Heart left ventricle (tissue), 16 donors: ENCODE measurements at places on chromosomes 5 and 9. TPM values are rescaled to one million over a fixed set of nuclear protein-coding genes. Genes with fewer than 3 reads are reported as not detected.

TTC16 gene
- total RNA-seq, result 0.27 TPM

DNA sequence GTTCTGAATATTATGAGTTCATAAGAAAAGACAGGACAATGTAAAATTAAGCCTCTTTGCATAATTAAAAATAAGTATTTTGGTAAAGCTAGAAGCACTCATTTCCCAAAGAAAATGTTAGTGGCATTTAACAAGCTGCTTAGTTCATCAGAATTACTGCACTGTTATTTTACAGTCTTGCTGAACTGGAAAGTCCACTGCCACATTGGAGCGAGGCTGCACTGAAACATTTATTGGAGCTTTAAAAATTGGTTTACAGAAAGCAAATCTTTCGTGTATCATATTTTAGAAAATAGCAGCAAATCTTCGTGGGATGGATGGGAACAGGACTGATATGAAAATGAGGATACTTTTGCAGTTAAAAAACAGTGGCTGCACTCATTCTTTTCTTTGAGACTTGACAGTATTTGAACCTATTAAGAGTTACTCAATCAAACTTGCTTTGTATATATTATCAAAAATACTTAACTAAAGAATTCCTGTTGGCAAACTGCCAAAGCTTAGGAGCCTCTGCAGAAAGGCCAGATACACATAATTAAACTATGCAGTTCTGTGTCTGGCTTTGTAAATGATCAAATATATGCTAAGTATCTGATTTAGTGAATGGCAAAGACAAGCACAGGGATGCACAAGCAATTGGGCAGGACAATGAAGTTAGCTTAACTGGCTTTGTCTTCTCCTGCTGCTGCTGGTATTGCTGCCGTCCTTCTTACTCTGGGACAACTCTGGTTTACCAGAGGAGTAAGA, 16.5 kb upstream of the FBXL7 start:
- no peaks in the 10 kb centered on the region for H3K4me1 ChIP-seq
- no peaks in the 10 kb centered on the region for H3K27me3 ChIP-seq
- DNase-seq, result no peak

PCDHGA9 gene
- 9.6 TPM for total RNA-seq

DNA sequence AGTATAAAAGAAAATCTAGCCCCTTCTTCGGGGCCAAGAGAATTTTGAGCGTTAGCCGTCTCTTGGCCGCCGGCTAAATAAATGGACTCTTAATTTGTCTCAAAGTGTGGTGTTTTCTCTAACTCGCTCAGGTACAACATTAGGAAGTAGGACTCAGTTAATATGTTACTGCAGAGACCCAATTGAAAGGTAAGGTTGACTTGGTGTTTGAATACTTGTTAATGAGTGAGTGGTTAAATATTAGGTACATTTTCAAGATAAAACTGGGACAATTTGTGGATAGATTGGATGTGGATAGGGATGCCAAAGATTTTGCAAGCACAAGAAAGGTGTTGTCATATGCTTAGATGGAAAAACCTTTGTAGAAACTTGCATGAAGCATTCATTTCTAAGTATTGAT, 1177.3 kb upstream of the CDH18 start:
- no peak overlapping the region for H3K4me3 ChIP-seq
- DNase-seq, result no peak
- no peak overlapping the region for H3K27ac ChIP-seq
- no peaks in the 10 kb centered on the region for H3K27me3 ChIP-seq
- no peaks in the 10 kb centered on the region for H3K36me3 ChIP-seq
- no peaks in the 10 kb centered on the region for H3K4me1 ChIP-seq

DNA sequence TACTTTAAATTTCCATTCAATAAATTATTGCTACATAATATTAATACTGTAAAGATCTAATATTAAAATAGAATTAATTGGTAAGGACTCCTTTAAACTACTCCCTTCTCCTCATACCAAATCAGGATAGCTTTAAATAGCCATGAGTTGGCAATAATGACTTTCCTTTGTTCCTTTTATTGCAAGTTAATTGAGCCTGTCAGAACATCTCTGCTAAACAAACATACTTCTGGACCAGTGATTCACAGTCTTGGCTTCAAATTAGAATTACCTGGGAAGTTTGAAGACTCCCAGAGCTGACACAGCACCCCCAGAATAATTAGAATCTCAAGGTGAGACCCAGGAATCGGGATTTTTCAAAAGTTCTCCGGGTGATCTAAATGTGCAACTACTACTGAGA, 18.7 kb downstream of the C5orf58 start:
- H3K4me1 ChIP-seq, result no peaks in the 10 kb centered on the region
- H3K4me3 ChIP-seq, result no peak overlapping the region
- no peaks in the 10 kb centered on the region for H3K36me3 ChIP-seq
- H3K27ac ChIP-seq, result no peak overlapping the region
- DNase-seq, result no peak
- no peaks in the 10 kb centered on the region for H3K27me3 ChIP-seq

GRCh38 chr9:34322899-34323591, 6.0 kb downstream of the KIF24 start:
- no peak for DNase-seq
- H3K27me3 ChIP-seq, result no peaks in the 10 kb centered on the region
- H3K27ac ChIP-seq, result no peak overlapping the region
- H3K4me1 ChIP-seq, result peaks cover 3% of the 10 kb centered on the region

GRCh38 chr5:113246361-113246870, 188.4 kb downstream of the TSSK1B start:
- H3K36me3 ChIP-seq, result no peaks in the 10 kb centered on the region
- peak overlapping the region; percentile 65 for H3K27ac ChIP-seq
- no peaks in the 10 kb centered on the region for H3K27me3 ChIP-seq
- no peak overlapping the region for H3K4me3 ChIP-seq
- H3K4me1 ChIP-seq, result peaks cover 35% of the 10 kb centered on the region
- no peak for DNase-seq

KCTD16 gene
- not detected for total RNA-seq

DNA sequence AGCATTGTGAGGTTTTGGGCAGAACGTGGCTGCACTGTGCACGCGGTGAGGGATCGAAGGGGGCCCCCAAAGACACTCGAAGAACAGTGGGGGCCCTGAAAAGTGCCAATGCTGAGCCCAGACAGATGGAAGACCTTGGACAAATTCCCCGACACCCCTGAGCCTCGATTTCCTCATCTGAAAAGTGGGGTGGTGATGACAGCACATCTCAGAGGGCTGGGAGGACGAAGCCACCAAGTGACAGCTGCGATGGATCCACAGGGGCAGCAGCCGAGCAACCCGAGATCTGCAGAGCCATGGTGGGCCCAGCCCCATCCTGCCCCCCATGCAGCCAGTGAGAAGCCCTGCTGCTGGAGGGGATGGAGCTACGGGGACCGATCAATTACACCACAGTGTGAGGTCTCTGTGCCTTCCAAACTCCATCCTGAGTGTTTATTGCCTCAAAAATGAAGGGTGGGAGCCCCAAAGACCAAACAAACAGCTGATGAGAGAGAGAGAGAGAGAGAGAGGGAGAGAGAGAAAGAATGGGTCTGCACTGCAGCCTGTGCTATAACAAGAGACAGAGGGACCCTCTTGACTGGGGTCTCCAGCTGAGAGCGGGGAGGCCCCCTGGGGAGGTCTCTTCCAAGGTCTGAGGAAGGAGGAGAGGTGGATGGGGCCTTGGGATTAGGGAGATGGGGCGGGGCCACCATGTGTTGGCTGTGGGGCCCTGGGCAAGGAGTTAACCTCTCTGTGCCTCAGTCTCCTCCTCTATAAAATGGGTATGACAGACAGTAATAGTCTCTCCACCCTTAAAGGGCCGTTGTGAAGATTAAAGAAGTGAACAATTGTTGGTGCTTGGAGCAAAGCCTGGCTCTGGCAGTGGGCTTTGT, 134.4 kb upstream of the IER5L start:
- H3K36me3 ChIP-seq, result no peaks in the 10 kb centered on the region
- H3K4me1 ChIP-seq, result peaks cover 8% of the 10 kb centered on the region
- no peaks in the 10 kb centered on the region for H3K27me3 ChIP-seq
- H3K27ac ChIP-seq, result no peak overlapping the region

OMD gene
- 2.3 TPM for total RNA-seq

IFNA13 gene
- not detected for total RNA-seq

SCGB3A2 gene
- not detected for total RNA-seq

TPPP gene
- 15.8 TPM for total RNA-seq

DNA sequence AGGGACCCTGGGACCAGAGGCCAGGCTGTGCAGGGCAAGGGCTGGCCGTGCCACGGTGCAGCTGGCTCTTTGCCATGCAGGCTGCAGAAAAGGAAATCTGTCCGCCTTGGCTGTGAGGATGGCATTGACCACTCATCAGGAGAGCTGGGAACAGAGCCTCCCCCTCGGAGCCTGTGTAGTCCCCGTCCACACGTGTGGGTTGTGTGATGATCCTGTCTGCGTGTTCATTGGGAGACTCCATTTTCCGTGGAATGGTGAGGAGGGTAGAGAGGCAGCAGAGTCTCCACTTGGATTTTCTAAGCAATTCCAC, 47.7 kb downstream of the EHMT1 start:
- H3K27me3 ChIP-seq, result no peaks in the 10 kb centered on the region
- no peak overlapping the region for H3K4me3 ChIP-seq
- no peaks in the 10 kb centered on the region for H3K36me3 ChIP-seq
- H3K4me1 ChIP-seq, result peaks cover 7% of the 10 kb centered on the region
- no peak for DNase-seq

- H3K36me3 ChIP-seq, result no peaks in the 10 kb centered on the region
- H3K4me1 ChIP-seq, result peaks cover 4% of the 10 kb centered on the region
- H3K27me3 ChIP-seq, result no peaks in the 10 kb centered on the region
- no peak overlapping the region for H3K4me3 ChIP-seq
- no peak for DNase-seq
These were observed 348.5 kb upstream of the ACTBL2 start for GRCh38 chr5:57831090-57831489.

SHC3 gene
- 0.25 TPM for total RNA-seq

DNA sequence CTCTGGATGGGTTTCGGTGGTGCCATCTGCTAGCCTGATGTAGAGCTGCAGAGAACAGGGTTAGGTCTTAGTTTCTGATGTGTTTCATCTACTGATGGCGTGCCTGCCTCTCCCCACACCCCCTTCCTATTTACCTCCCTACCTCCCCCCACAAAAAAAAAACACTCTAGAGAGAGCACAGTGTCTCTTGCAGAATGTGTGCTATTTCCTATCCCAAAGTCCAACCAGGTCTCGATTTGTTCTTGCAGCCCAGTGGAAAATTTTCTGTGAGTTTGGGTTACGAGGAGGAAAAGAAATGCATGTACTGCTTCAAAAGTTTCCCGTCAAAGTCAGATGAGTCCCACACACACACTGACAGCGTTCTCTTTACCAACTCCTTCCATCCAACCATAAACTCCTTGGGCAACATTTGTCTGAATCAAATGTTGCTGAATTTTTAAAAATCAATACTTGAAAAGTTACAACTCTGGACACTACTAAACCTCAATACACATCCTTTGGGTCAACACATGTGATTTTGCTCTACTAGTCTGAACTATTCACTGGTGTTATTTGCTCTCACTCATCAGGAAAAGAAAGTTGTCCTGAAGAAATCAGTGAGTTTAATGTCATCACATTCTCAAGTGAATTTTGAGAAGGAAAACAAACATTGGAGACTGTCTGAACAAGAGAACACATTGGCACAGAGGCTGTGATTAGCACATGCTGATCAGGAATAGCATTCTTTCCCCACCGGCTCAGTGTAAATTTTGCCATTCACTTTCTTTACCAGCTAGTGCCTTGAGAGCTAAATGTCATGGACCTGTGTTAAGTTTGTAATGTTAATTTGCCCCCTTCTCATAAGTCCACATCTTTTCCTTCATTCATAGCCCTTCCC, 84.1 kb downstream of the MAMDC2 start:
- no peaks in the 10 kb centered on the region for H3K4me1 ChIP-seq
- no peaks in the 10 kb centered on the region for H3K27me3 ChIP-seq
- H3K27ac ChIP-seq, result peak overlapping the region; percentile 20
- peaks cover 44% of the 10 kb centered on the region for H3K36me3 ChIP-seq
- no peak for DNase-seq
- no peak overlapping the region for H3K4me3 ChIP-seq

DNA sequence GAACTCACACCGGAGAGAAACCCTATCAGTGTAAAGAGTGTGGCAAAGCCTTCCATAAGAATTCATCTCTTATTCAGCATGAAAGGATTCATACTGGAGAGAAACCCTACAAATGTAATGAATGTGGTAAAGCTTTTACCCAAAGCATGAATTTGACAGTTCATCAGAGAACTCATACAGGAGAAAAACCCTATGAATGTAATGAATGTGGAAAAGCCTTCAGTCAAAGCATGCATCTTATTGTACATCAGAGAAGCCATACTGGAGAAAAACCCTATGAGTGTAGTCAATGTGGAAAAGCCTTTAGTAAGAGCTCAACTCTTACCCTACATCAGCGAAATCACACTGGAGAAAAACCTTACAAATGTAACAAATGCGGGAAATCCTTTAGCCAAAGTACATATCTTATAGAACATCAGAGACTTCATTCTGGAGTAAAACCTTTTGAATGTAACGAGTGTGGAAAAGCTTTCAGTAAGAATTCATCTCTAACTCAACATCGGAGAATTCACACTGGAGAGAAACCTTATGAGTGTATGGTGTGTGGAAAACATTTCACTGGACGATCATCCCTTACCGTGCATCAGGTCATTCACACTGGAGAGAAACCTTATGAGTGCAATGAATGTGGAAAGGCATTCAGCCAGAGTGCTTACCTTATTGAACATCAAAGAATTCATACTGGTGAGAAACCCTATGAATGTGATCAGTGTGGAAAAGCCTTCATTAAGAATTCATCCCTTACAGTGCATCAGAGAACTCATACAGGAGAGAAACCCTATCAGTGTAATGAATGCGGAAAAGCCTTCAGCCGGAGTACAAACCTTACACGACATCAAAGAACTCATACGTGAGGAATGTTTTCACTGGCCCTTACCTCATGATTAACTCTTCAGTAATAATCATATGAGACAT, 8.9 kb upstream of the ZNF454 start:
- no peak overlapping the region for H3K4me3 ChIP-seq
- H3K27me3 ChIP-seq, result no peaks in the 10 kb centered on the region
- no peak for DNase-seq
- H3K27ac ChIP-seq, result no peak overlapping the region
- H3K4me1 ChIP-seq, result no peaks in the 10 kb centered on the region
- no peaks in the 10 kb centered on the region for H3K36me3 ChIP-seq

- H3K4me1 ChIP-seq, result peaks cover 7% of the 10 kb centered on the region
- DNase-seq, result no peak
These were observed 45.5 kb upstream of the LARP1 start for GRCh38 chr5:154709368-154710305.

GRCh38 chr5:61625681-61626621, 293.9 kb downstream of the ZSWIM6 start:
- peaks cover 22% of the 10 kb centered on the region for H3K4me1 ChIP-seq
- peak; percentile 87 for DNase-seq
- no peaks in the 10 kb centered on the region for H3K27me3 ChIP-seq

KIF27 gene
- 3.0 TPM for total RNA-seq
